Esophagus muscularis mucosa (tissue), 4 donors: ENCODE measurements at places on chromosomes 5 and 9.

GRCh38 chr9:123617286-123617685 lies 261.3 kb downstream of the CRB2 start:
- no peak for DNase-seq

DNA sequence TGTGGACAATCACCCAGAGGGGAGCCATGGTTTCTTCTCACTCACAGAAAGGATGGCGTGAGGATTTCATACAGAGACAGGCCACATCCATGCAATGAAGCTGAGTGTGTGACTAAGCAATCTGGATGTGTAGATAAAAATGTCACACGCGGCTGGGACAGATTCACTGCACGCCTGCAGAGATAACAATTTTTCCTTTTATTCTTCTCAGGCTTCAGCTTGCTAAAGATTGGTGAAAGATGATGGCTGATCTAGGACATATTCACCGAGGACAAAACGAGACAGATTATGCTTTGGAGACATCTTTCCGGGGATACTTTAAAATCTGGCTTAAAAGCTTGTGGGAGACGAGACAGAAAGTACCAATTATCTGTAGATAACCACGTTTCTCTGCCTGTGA lies 313.9 kb upstream of the TRPC7 start:
- no peak for DNase-seq

GRCh38 chr5:160835376-160835775 lies 16.6 kb downstream of the ATP10B start:
- DNase-seq, result no peak

DNA sequence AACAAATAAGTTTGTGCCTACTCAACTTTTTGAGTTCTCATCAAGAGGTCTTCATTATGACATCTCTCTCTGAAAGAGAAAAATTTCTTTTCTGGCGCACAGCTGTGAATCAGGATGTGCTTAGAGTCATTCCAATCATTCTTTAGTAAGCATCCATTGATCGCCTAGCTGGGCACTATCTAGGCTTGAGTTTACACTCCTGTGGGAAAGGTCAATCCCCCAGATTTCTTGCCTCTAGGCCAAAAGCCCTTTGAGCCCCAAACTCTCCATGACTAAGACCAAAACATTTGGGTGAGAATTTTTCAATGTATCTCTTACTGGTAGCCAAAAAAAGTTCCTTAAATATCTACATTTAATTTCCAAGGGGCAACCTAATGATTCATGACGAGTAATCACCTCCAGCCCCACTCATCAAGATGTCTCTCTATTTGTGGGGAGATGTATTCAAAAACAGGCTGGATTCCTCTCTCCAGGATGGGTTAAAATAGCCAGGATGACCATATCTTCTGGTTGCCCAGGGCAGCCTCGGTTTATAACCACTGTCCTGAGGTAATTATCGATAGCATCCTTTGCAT lies 101.7 kb downstream of the GNA14 start:
- DNase-seq, result no peak

DNA sequence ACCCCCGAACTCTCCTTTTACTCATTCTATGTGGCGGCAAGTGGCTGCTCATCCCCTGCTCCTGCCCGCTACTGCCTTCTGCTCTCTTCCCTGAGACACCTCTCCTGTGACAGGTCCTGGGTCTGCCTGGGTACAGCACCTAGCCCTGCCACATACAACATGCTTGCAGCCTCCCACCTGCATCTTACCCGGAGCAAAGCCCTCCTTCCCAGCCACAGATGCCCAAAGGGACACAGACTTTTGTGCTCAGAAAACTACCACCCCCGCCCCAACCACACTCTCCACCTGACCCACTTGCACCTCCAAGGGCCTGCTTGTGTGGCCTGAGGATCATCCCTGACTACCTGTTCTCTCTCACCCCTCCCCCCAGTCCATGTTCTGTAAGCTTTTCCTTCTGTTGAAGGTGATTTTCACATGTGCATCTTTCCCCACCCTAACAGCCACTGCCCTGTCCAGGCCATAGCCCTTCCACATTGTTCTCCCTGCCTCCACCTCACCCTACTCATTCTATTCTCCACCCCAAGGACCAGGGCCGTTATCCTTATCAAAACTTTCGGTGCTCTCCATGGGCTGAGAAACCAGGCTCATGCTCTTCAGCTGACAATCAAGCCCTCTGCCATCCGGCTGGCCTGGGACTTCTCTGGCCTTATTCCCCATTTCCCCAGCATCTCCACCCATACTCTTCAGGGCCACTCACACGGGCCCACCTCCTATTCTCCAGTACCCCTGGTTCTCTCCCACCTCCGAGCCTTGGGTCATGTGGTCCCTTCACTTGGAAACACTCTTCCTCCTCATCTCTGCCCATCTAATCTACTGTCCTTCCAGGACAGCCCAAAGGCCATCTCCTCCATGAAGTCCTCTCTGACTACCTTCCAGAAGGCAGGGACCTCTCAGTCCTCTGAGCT lies 46.4 kb upstream of the ALDH1B1 start:
- DNase-seq, result no peak

GRCh38 chr9:107348836-107349235 lies 65.8 kb downstream of the RAD23B start:
- DNase-seq, result no peak

DNA sequence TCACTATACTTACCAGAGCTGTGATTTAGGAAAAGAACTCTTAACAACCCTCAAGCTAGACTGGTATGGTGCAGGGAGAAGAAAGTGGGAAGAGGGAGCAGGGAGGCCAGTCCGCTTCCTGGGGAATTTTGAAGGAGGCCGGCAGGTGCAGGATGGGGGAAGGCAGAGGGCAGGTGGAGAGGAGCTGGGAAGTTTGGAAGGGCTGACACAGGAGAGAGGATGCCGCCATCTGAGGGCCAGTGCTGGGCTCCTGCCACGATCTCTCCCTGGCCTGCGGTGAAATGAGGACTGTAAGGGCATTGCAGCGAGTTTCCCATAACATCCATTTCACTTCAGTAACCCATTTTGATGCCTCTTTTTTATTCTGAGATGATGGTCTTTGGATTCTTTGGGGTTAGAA lies 8.9 kb downstream of the DAB2IP start:
- no peak for DNase-seq
